ENCODE measurements at places on chromosomes 3 and 15.

- no peak for DNase-seq
Measured at GRCh38 chr3:192817506-192817905, 90.2 kb upstream of the FGF12 start.

DNA sequence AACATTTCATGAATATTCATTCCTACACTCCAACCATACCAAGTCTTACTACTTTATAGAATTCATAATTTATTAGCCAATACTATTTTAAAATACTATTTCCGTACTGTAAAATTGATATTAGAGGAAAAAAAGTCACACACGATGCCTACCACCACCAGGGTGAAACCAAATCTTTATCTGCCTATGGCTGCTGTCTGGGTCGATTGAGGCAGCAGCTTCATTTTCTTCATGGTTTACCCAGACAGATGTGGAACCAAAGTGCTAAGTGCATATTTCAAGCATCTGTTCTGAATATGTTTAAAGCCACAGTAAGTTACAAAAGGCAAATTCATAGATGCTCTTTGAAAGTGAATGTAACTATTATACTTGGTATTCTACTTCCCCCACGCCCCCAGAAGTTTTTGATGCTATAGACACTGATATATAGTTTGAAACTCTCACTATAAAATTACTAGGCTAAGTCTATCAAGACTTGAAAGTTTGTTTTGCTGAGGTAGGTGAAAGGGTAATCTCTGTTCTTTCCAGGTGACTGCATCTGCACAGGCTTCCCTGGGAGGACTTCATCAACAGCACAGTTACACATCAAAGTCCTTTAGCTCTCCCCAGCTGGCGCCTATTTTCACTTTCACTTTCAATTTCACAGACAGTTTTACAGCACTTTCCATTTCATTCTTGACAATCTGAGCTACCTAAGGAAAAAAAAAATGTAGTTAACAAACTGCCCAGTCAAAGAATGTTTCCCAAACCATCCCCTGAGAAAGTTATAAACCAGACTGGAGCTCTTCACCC lies 113.9 kb downstream of the POLQ start:
- DNase-seq = peak; percentile 7

- no peak for DNase-seq
Measured at GRCh38 chr3:190481779-190482178, 32.1 kb upstream of the TMEM207 start.

- no peak for DNase-seq
Measured at GRCh38 chr3:30426293-30426993, 180.0 kb upstream of the TGFBR2 start.

- DNase-seq = no peak
Measured at GRCh38 chr3:178826435-178827123, 245.0 kb downstream of the ZMAT3 start.

DNA sequence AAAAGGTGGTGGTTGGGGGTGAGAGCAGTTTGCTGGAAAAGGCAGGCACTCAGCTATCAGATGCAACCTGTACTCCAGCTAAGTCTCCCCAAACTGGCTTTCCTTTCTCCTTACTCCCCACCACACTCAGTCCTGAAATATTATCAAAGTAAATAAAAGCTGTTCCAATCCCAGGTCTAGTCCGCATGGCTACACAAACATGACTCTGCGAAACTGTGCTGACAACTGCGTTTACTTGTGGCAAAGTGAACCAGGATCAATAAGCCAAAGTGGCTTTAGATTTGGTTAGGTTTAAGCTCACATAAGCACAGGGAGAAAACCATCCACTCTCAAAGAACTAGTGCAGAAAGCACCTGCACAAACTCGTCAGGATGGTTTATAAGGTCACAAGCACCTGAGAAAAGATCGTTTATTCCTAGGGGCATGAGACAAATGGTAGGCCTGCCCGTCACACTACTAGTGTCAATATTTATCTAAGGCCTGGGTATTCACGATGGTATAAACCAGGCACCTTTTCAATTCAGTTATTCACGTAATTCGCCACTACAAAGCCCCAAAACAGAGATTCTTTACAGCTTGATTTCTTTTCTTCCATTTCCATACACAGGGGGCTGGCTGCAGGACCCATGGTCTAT lies 25.3 kb downstream of the LRIG1 start:
- DNase-seq = no peak

DNA sequence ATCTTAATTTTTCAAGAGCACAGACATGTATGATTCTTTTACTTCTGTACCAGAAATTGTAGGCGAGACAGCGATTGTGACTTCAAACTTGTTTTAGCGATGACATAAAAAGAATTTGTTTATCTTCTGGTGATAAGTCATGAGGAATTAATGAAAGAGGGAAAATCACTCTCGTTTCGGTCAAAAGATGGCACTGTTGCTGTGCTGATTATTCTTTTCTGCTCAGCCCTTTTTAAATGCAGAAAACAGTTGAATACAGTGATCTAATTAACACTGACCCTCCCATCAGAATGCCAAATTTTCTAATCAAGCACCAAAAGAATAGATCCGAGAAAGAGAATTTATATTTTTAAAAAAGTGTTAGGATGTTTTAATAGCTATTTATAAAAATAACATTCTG lies 52.6 kb downstream of the NSUN3 start:
- no peak for DNase-seq

GRCh38 chr3:73729969-73730440 lies 105.3 kb upstream of the PDZRN3 start:
- no peak for DNase-seq

DNA sequence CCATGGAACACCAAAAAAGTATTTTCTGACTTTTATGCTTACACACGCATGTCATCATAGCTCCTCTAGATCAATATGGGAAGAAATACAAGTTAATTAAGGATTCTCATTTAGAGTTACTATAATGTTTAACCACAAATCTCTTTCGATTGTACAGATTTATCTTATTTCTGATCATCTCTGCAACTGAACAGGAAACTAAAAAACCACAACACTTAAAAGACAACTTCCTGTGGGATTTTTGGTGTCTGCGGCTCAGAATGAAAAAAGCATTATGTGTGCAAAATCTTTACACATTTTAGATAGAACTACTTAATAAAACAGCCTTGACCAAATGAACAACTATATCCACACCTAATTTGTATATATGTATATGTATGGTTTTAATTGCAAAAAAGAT lies 3.0 kb upstream of the TJP1 start:
- no peak for DNase-seq

- DNase-seq = peak; percentile 46
Measured at GRCh38 chr3:115146418-115147328, at the start of gene ZBTB20. Gene ZBTB20 (minus strand): TSS chr3:115147288.

DNA sequence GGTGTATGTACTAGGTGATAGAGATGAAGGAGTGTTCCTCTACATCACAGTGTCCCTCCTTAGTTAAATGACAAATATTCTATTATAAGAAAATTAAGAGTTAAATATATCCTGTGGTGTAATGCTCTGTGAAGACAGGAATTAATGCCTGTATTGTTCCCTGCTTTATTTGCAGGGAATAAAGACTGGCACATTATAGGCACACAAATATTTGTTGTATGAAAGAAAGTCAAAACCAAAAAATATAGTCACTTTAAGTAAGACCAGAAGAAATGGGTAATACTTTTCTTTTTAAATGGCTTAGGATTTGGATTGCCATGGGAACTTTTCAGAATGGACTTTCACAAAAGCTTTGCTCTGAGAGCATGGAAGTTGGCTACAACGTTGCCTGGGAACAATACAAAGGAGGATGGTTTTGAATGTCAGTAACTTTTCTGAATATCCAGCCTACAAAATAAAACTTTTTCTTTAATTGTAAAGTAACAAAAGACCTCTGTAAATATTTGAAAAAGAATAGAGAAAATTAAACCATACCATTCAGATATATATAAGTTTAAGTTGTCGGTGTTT lies 158.0 kb upstream of the P2RY1 start:
- DNase-seq = no peak

- no peak for DNase-seq
Measured at GRCh38 chr15:96053031-96053780, 277.3 kb upstream of the NR2F2 start.

DNA sequence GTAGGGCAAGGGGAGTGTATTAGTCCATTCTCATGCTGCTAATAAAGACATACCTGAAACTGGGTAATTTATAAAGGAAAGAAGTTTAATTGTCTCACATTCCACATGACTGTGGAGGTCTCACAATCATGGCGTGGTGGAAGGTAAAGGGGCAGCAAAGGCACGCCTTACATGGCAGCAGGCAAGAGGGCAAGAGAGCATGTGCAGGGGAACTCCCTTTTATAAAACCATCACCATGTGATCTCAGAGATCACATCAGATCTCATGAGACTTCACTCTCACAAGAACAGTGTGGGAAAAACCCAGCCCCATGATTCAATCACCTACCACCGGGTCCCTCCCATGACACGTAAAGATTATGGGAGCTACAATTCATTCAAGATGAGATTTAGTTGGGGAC lies 41.4 kb downstream of the SUMF1 start:
- DNase-seq = no peak

DNA sequence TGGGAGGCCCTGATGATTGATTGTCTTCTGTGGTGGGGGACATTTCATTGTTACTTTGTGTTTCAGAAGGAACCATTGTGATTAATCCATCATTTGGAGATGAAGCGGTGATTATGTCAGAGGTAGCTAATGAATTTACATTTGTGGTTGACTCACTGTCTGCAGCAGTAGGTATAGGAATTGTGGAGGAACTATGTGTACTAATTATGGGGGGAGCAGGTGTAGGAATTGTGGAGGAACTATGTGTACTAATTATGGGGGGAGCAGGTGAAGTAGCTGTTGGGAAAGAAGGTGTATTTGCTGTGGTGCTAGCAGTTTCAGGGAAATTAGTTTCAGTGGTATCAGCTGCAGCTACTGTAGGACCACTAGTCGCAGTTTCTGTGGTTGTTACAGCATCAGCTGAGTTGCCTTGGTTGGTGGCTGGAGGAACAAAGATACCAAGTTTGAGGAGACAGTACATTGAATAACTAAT lies 6.9 kb downstream of the MUC13 start:
- DNase-seq = no peak
